ENCODE measurements at places on chromosomes 1 and 21. TPM values are rescaled to one million over a fixed set of nuclear protein-coding genes. Genes with fewer than 3 reads are reported as not detected.

GRCh38 chr1:28127617-28128257 is 39.3 kb upstream of the EYA3 start:
- no peak for DNase-seq

DNA sequence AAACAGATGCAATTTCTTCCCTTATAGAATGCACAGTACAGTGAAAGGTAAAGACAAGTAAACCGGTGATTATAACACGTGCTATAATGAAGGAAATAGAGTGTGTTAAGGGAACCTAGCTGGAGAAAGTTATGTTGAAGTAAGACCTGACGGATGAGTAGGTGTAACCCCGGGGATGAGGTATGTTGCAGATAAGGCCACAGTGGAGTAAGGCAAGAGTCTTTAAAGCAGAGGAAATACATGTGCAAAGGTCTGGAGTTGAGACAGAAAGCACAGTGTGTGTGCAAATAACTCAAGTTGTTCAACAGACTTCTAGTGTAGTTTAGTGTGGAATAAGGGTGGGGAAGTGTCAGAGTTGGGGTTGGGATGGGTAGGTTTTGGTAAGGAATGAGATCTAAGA is 2.9 kb downstream of the DBT start:
- no peak for DNase-seq

- DNase-seq = no peak
These were observed 1609.6 kb upstream of the B3GALT2 start for GRCh38 chr1:194795917-194796593.

DNA sequence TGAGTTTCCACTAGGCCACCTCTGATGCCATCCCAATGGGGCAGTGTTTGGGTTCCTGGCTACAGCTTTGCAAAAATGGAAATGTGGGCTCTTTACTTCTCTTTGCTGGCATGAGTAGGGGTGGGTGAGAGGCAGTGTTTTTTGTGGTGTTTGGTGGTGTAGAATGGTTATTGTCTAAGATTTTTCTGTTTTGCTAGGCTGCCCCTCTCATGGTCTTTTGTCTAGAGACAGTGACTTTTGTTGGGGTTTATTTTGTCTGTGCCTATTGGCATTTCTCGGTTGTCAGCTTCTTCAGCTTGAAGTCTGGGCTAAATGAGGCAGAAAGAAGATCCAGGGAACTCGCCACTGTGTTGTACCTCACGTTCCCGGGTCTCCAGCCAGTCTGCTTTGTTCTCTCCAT is 112.1 kb downstream of the CENPF start:
- no peak for DNase-seq

DNA sequence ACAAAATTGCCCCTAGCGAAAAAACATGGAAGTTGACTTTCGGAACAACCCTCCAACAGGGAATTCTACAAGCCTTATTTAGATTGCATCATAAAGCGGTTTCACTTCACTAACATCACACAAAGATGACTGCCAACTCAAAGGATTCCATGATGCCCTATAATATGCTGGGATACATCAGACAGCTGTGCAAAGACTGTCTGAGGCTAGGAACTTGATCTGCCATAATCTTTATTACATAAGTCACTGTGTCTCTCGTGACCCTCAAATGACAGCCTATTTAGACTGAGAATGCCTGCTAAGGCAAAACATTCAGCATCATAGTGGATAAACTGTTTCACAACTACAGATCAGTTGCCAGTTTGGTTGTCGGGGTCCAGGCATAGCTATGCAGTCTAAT is 23.8 kb downstream of the FH start:
- DNase-seq = no peak

DNA sequence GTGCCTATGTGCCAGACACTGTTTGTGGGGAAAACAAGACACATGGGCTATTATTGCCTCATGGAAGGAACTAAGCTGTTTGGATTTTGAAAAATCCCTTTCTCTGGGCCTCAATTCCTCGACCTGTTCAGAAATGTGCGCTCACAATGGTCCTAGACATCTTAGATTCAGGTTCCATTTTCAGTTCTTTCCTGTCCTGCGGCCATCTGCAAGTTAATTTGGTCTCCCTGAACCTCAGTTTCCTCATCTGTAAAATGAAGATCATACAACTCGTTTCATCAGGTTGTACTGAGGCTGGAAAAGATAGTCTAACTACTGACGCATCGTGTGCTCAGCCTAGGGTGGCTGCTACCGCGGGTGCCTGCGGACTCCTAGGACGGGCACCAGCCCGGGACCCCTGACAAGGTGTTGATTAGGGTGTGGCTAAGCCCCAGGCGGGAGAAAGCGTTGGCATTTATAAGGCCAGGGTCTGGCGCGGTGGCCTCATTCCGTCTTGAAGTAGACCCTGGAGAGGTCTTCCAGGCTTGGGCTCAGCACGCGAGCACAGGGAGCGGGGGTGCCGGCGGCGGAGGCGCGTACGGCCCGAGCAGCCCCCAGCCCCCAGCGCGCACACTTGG is 493 bp upstream of the ELOA start:
- no peak for DNase-seq

DNA sequence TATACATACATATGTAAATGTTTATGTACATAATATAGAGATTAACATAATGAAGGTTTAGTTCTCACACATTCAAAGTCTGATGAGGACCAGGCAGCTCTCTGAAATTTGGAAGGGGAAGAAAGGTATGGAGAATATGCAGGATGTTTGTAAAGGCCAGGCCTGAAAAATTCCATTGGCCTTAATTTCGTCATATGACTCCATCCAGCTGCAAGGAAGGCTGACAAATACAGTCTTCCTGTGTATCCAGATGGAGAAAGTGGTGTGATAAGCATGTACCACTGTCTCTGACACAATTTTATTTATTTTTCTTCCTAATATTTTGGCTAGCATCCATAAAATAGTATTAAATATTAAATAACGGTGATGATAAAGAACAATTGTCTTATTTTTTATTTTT is 6.3 kb upstream of the SGIP1 start:
- no peak for DNase-seq

- DNase-seq = no peak
These were observed 8.0 kb downstream of the CYYR1 start for GRCh38 chr21:26565111-26565510.

DNA sequence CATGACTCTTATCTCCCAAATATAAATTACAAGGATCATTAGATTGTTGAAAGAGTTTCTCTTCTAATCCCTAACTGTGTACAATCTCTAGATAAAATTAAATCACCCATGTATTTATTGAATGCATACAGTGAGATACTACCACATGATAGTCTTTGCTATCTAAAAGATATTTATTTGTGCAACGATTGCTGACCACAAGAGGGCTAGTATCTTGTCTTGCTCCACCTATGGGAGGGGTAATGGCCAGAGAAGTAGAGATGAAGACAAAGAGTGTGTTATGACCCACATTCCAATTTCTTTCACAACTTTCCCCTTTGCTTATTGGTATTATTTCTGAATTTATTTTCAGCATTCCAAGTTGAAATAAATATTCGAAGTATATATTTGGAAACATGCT is 13.7 kb downstream of the PYHIN1 start:
- no peak for DNase-seq

DNA sequence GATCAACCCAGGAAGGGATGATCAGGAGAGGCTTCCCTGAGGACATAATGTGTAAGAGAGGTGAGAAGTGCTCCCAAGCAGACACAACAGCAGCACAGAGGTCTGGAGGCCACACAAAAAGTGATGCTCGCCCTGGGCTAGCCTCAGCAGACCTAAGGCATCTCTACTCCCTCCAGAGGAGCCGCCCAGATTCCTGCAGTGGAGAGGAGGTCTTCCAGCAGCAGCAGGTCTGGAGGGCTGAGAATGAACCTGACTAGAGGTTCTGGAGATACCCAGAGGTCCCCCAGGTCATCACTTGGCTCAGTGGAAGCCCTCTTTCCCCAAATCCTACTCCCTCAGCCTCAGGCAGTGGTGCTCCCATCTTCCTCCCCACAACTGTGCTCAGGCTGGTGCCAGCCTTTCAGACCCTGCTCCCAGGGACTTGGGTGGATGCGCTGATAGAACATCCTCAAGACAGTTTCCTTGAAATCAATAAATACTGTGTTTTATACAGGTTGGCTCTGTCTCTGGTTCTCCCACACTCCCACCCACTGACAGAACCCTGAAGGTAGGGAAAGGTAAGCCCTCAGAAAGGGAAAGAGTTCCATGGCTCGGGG is 5.0 kb downstream of the GJB3 start:
- no peak for DNase-seq

DNA sequence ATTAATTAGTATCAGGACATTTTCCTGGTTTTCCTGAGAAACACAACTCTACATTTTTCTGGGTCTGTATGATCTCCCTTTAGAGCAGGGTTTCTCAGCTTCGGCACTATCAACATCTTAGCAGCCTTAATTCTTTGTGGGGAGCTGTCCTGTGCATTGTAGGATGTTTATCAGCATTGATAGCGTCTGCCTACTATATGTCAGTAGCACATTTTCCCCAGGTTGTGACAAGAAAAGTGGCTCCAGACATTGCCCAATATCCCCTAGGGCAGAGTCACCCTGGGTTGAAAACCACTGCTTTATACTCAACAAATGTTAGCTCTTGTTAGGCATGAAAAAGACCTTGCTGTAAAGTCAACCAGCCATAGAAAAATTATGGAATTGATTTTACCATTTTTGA is 195.1 kb upstream of the FMN2 start:
- DNase-seq = no peak

- DNase-seq = no peak
These were observed 24.2 kb upstream of the CD34 start for GRCh38 chr1:207935166-207935583.

- peak; percentile 71 for DNase-seq
These were observed 407 bp downstream of the CAMSAP2 start for GRCh38 chr1:200738949-200739651.

GRCh38 chr1:237390823-237391222 is 348.8 kb downstream of the RYR2 start:
- DNase-seq = no peak

- no peak for DNase-seq
These were observed 7.9 kb downstream of the TINAGL1 start for GRCh38 chr1:31583995-31584868.

GRCh38 chr1:220759147-220759546 is 11.0 kb downstream of the MTARC2 start:
- no peak for DNase-seq

DNA sequence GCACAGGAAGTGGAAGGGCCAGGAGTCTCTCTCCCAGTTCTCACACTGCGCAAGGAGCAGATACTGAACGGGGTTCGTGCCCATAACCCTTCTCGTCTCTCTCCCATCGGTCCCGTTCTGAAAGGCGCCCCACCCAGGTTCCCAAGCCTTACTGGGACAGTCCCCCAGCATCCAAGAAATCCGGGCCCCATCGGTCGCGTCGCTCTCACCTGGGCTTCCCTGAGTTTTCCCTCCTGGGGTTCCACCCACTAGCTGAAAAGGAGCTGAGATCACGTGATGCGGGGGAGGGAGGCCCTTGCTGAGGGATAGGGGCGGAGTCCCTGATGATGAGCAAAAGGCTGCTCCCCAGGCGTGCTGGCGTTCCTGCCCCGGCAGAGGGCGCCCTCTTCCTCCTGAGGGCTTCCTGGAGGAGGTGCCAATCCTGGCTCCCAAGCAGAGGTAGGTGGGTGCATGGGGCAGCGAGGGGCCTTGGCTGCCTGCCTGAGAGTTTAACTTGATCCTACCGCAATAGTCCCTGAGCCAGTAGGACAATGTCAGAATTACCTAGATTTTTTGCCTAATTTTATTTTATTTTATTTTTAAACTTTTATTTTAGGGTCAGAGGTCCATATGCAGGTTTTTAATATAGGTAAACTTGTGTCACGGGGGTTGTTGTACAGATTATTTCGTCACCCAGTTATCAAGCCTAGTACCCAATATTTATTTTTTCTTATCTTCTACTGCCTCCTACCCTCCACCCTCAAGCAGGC is at the start of gene SPOCD1:
Gene SPOCD1 (minus strand): TSS at position 271 of the 749 bp plus-strand sequence. CDS start 689 bp downstream, outside the sequence.
- peak; percentile 41 for DNase-seq

- DNase-seq = no peak
These were observed 1.3 kb downstream of the EDARADD start for GRCh38 chr1:236395230-236395946.

DNA sequence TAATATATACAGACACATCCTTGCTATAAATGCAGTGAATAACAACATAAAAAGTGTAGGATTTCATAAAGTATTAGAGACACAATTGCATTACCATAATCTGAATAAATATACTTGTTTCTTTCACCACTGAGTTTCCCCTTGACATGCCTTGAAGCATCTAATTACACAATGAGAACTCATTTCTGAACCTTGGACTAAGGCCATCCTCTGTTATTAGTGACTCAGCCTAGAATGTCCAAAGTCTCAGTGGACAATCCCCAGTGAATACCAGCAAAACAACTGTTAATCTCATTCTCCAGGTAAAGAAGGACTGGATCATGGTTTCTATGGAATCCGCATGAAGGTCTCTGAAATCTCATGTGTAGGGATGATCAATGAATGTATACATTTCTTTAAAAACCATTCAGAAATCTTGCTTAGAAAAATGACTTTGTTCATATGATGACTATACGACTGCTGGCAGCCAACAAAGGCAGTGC is at the start of gene OR2L5:
Gene OR2L5 (plus strand): TSS at position 432 of the 482 bp plus-strand sequence. CDS start 8,288 bp downstream, outside the sequence.
- DNase-seq = no peak

DNA sequence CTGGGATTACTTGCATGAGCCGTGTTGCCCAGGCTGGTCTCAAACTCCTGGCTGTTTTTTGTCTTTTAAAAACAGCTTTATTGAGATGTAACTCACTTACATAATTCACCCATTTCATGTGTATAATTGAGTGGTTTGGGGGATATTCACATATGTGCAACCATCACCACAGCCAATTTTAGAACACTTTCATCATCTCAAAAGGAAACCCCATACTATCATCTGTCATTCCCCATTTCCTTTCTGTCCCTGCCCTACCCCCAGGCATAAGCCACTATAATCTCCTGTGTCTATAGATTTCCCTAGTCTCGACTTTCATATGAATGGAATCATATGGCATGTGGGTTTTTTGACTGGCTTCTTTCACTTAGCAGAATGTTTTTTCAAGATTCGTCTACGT is 43.3 kb downstream of the GPR137B start:
- no peak for DNase-seq

DENND2C gene
- polyA plus RNA-seq = 3.7 TPM

PGLYRP4 gene
- not detected for polyA plus RNA-seq

C1orf116 gene
- polyA plus RNA-seq = 21.0 TPM

ASH1L gene
- polyA plus RNA-seq = 46.4 TPM

CAPZA1 gene
- 127 TPM for polyA plus RNA-seq

RIPK4 gene
- polyA plus RNA-seq = 18.2 TPM

KCNA3 gene
- 0.13 TPM for polyA plus RNA-seq

SPATA45 gene
- 0.20 TPM for polyA plus RNA-seq

PEAR1 gene
- 18.1 TPM for polyA plus RNA-seq

DNAI4 gene
- polyA plus RNA-seq = 16.2 TPM

TEKT2 gene
- polyA plus RNA-seq = 14.9 TPM

KRTCAP2 gene
- polyA plus RNA-seq = 152 TPM

ACTA1 gene
- polyA plus RNA-seq = 0.89 TPM

CNKSR1 gene
- 14.5 TPM for polyA plus RNA-seq

GNG12 gene
- polyA plus RNA-seq = 103 TPM
